ENCODE measurements at places on chromosomes 6 and 20. TPM values are rescaled to one million over a fixed set of nuclear protein-coding genes. Genes with fewer than 3 reads are reported as not detected.
A peak's percentile ranks its signal among the peaks of the same experiment; 100 is the strongest.

DNA sequence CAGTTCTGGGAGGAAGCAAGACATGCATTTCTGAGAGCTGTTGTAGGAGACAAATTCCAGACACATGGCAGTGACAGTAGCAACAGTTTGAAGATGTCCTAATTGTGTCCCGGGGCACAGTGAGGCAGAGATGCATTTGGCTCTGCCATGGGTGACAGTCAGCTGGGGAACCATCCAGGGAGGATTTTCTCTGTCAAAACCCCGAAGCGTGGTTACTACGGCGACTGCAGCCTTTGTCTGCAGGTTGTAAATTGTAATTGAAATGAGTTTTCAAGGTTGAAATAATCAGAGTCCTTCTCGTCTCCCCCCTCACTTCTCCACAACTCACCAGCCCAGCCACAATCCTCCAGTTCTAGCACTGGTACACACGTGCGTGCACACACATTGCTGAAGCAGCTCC lies 100.1 kb downstream of the GRM4 start:
- no peak overlapping the region for H3K27ac ChIP-seq
- DNase-seq: no peak
- no peaks in the 10 kb centered on the region for H3K4me1 ChIP-seq
- no peaks in the 10 kb centered on the region for H3K36me3 ChIP-seq
- H3K27me3 ChIP-seq: peaks cover 18% of the 10 kb centered on the region

GRCh38 chr20:25088267-25088666 lies 6.3 kb upstream of the VSX1 start:
- no peaks in the 10 kb centered on the region for H3K36me3 ChIP-seq
- no peak overlapping the region for H3K4me3 ChIP-seq
- H3K4me1 ChIP-seq: peaks cover 5% of the 10 kb centered on the region
- DNase-seq: no peak

DNA sequence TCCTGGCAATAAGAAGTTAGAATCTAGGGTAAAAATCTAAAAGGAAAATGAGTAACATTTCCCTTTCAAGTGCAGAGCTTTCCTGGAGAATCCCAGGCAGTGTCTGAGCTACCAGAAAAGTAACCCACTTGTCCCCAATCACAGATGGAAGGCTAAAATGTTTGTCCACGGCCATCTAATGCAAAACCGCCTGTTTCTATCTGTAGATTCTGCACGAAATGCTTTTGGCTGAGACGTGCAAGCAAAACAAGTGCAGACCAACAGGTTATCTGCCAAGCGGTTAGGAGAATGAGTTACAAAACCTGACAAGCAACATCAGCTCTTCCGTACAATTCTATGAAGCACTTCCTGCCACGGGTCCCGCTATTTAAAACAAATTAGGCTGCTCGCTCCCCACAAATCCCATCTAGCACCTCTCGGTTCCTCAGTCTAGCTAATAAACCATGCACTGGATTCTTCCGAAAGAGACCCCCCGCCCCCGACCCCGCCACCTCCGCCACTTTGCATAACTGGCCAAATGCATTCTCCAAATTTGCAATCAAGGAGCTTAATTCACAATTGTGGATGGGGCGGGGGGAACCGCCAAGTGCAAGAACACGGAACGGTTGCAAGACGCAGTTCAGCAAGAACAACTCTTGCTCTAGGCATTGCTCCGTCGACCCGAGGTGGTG lies 1.4 kb downstream of the ELOVL5 start:
- H3K4me3 ChIP-seq: peak overlapping the region; percentile 85
- peaks cover 2% of the 10 kb centered on the region for H3K36me3 ChIP-seq
- H3K27me3 ChIP-seq: no peaks in the 10 kb centered on the region
- peak overlapping the region; percentile 87 for H3K27ac ChIP-seq
- peak; percentile 41 for DNase-seq
- H3K4me1 ChIP-seq: peaks cover 16% of the 10 kb centered on the region

DNA sequence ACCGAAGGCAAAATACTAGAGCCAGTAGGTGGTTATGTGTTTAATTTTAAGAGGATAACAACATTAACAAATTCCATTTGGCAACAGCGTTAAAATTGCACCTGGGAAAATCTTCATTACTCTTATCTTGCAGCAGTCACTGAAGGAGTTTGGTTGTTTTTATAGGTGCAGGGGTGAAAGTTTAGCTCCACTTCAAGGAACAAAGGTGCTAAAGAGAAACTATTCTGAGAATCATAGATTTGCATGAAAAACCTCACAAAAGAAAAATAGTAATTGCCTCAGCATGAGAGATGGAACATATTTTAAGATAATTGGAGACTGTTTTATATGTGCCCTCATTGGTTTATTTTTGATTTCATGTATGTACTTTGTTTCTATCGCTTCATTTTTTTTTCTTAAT lies 444.4 kb downstream of the UTRN start:
- peaks cover 5% of the 10 kb centered on the region for H3K36me3 ChIP-seq
- no peak for DNase-seq
- H3K4me3 ChIP-seq: no peak overlapping the region
- peaks cover 7% of the 10 kb centered on the region for H3K4me1 ChIP-seq
- H3K27ac ChIP-seq: no peak overlapping the region
- H3K27me3 ChIP-seq: no peaks in the 10 kb centered on the region

- no peak for DNase-seq
- H3K4me1 ChIP-seq: no peaks in the 10 kb centered on the region
- no peaks in the 10 kb centered on the region for H3K27me3 ChIP-seq
- H3K27ac ChIP-seq: no peak overlapping the region
Observed at GRCh38 chr6:91094806-91095475, 508.1 kb upstream of the MAP3K7 start.

- H3K4me1 ChIP-seq: no peaks in the 10 kb centered on the region
- no peak overlapping the region for H3K4me3 ChIP-seq
- no peak overlapping the region for H3K27ac ChIP-seq
- no peaks in the 10 kb centered on the region for H3K36me3 ChIP-seq
Observed at GRCh38 chr6:19382676-19383075, 454.5 kb upstream of the ID4 start.

DNA sequence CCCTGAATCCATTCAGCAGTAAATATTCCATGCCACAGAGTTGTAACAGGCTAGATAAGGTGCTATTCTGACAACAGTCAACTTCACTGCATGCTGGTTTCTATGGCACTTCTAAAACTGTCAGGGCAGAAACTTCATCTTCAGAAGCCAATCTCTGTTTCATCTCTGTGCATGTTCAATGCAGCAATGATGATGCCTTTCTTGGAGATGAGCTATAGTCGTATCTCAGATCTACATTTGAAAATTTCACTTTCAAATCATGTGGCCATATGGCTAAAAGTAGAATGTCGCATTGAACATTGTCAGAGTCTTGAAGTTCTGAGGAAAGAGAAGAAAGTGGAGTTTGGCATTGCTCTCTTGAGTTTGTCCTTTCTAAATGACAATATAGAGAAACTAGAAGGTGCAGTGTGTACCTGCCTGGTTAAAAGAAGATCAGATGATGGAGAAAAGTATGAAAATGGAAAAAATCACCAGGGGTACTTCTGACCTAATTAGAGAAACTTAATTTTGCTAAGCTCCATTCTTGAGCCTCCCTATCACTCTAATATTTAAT lies 49.0 kb upstream of the VSTM2L start:
- no peak overlapping the region for H3K4me3 ChIP-seq
- H3K4me1 ChIP-seq: peaks cover 6% of the 10 kb centered on the region
- no peaks in the 10 kb centered on the region for H3K36me3 ChIP-seq
- H3K27ac ChIP-seq: no peak overlapping the region

DNA sequence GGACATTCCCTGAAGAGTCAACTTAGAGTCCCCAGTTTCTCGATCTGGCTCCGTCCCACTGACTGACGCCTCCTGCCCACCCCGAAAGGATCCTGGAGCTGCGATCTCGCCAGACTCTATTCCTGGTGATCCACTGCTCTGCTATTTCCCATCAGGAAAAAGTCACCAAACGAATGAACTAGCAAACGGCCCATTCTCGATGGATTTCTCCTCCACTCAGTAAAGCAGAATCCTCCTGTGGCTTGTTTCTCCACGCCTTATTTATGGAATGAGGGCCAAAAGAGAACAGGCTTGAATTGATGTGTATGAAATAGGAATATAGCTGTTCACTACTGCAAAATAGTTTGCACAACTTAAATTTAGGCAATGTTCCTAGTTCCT lies 5.4 kb downstream of the NKX2-4 start:
- H3K4me3 ChIP-seq: no peak overlapping the region
- peaks cover 12% of the 10 kb centered on the region for H3K36me3 ChIP-seq
- H3K4me1 ChIP-seq: no peaks in the 10 kb centered on the region
- DNase-seq: no peak
- peaks cover 61% of the 10 kb centered on the region for H3K27me3 ChIP-seq

DNA sequence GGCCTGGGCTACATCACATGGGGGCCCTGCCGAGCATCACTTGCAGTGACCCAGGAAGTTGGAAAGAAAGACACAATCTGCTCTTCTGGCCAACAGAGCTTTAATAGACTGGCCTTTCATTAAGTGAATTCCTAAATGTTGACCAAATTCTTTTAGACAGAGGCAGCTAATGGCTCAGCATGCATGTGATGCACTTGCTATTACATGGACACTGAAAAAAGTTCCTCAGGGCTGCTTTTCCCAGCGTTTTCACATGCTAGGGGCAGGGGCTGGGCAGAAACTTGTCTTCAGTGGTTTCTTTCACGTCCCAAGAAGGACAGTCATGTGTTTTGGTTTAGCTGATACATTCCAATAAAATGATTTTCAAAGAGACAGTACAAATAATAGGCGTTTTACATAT lies 651.0 kb upstream of the SLC35B3 start:
- H3K27me3 ChIP-seq: no peaks in the 10 kb centered on the region
- no peak overlapping the region for H3K4me3 ChIP-seq
- H3K4me1 ChIP-seq: no peaks in the 10 kb centered on the region
- H3K36me3 ChIP-seq: no peaks in the 10 kb centered on the region
- no peak overlapping the region for H3K27ac ChIP-seq

DNA sequence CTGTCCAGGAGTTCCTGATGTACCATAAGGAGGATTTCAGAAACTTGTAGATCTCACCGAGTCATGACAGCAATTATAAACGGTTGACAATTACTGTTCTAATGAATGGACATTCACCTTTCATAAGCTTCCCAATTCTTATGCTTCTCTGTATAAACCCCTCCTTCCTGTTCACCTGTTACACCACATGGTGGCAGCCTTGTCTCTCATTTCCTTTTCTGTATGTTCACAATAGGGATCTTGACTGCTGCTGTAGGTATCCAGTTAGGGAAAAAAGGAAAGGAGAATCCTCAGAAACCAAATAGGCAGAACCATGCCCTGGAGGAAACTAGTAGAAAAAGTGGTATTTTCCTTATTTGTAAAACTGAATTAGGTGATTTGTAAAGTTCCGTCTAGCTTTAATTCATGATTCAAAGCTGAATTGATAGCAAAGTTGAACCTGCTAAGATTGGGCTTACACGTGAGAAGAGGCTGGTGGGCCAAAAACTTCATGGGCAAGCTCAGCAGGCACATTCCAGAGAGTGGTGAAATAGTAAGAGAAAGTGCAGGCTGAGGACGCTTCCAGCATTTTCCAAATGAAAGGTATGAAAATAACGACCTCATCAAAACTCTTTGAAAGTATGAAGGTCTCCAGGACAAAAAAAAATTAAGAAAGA lies 29.0 kb upstream of the TBPL1 start:
- H3K4me3 ChIP-seq: no peak overlapping the region
- H3K27ac ChIP-seq: no peak overlapping the region

DNA sequence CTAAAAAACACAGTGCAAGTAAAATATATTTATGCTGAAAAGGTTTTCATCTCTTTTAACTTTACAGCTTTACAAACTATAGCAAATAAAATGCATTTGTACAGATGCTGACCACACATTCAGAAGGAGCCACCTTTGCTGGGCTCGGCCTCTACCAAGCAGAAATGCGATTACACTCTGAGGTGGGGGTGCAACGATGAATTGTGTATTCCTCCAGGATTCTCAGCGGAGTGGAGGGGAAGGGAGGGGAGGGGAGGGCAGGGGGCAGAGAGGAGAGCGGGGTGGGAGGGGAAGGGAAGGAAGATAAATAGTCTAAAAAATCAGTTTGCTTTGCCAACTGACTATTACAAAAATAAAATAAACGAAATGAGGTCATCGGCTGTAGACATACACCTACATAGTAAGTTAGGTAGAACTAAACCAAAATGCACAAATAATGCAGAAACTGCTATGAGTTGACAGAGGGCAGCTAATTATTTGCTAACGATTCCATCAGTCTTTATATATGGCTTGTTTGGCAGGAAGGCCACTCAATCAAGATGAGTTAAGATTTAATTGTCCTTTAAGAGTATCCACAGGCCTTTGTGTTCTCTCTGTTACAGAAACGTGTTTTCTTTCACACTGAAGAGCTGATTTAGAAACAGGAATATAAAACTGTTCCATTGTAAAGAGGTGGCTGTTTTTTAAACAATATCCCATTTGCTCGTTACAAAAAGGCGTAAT lies 90.1 kb downstream of the TAF4 start:
- DNase-seq: no peak
- H3K27ac ChIP-seq: no peak overlapping the region
- H3K4me3 ChIP-seq: no peak overlapping the region
- H3K27me3 ChIP-seq: no peaks in the 10 kb centered on the region

DNA sequence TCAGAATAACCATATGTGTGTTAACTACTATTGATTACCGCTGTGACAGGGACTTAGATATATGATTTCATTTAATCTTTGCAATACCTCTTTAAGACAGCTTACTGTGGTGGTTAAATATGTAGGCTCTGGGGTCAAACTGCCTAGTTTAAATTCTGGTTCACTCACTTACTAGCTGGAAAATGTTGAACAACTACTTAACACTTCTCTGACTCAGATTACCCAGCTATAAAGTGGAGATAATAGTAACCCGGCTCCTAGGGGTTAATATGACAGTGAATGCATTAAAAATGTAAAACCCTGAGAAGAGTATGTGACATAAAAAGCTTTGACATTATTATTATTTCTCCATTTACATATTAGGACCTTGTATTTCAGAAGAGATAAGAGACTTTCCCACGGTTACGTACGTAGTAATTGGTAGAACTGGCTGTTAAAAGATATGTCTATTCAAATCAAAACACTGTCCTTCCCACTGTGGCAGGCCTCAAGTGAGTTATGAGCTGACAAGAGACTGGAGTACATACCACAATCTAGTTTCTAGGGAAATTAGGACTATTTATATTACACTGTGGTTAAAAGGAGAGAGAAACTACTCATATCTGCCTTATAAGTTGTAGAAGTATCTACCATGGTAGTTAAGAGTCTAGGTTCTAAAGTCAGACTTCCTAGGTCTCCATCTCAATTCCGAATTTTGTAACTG lies 4.4 kb upstream of the PLCB1 start:
- H3K27me3 ChIP-seq: peaks cover 11% of the 10 kb centered on the region
- no peaks in the 10 kb centered on the region for H3K36me3 ChIP-seq
- peaks cover 4% of the 10 kb centered on the region for H3K4me1 ChIP-seq
- peak; percentile 38 for DNase-seq
- no peak overlapping the region for H3K27ac ChIP-seq
- H3K4me3 ChIP-seq: no peak overlapping the region

DNA sequence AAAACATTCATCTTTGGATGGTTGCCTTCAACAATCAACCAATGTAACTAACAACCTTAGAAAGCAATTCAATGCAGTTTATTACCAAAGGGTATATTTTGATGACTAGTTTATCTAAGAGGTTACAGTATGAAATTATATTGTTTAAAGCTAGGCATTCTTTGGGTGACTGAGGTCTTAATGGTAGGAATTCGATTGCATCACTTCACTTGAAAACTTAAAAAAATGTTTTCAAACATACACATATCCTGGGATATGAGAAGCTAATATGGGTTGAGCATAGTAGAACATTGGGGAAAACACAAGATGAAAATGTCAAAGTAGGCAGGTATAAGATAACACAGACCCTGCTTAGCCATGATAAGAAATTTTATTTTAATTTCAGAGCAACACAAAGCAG lies 144.6 kb upstream of the BMP5 start:
- H3K4me3 ChIP-seq: no peak overlapping the region
- no peak for DNase-seq
- no peaks in the 10 kb centered on the region for H3K27me3 ChIP-seq
- no peaks in the 10 kb centered on the region for H3K4me1 ChIP-seq
- H3K27ac ChIP-seq: no peak overlapping the region
- no peaks in the 10 kb centered on the region for H3K36me3 ChIP-seq

Gene LGSN
- 0.25 TPM for total RNA-seq

Gene ADTRP
- total RNA-seq: 0.58 TPM

Gene FOXS1
- total RNA-seq: 26.0 TPM

Gene HACE1
- total RNA-seq: 13.7 TPM

Gene SLC22A16
- not detected for total RNA-seq

Measured in astrocyte (in vitro differentiated cells and primary cell).